RKO (cell line): ENCODE measurements at places on chromosomes 12 and 14.

DNA sequence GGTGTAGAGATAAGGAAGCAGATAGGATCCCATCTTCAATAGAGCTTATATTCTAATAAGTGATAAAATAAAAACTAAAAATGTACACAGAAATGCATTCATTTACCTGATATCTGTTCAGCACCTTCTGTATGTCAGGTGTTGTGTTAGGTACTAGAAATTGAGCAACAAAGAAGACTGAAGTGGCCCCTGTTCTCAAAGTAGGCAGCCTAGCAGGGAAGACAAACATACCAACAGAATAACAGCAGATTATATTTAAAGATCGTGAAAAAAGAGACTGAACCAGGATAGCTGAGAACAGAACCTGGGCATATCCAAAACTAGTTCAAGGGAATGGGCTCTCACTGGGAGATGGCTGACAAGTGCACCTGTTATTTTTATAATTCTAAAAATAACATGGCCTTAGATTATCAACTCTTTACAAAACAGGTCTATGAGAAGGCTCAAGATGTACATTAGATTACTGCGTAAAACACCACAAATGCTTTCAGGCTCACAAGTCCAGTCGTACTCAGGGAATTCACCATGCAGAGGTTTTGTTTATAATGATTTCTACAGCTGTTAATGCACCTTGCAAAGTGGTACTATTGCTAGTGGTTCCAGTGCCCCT, 16.4 kb downstream of the ANO6 start:
- DNase-seq = no peak

- DNase-seq = no peak
Measured at GRCh38 chr12:68036642-68037041, 47.4 kb downstream of the IFNG-AS1 start.

DNA sequence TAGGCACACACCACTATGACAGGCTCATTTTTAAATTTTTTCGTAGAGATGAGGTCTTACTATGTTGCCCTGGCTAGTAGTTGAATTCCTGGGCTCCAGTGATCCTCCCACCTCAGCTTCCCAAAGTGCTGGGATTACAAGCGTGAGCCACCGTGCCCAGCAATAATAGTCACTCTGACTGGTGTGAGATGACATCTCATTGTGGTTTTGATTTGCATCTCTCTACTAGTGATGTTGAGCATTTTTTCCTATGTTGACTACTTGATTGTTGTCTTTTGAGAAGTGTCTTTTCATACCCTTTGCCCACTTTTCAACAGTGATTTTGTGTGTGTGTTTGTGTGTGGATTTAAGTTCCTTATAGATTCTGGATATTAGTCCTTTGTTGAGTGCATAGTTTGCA, 26.3 kb downstream of the ATP2A2 start:
- no peak for DNase-seq

GRCh38 chr12:31456562-31456961, 130.6 kb upstream of the SINHCAF start:
- DNase-seq = no peak

- no peak for DNase-seq
Measured at GRCh38 chr14:104756477-104757237, 3.7 kb downstream of the SIVA1 start.

- no peak for DNase-seq
Measured at GRCh38 chr14:23532658-23533057, 18.9 kb downstream of the ZFHX2 start.

- no peak for DNase-seq
Measured at GRCh38 chr12:57621497-57622292, 10.5 kb downstream of the ARHGEF25 start.

- no peak for DNase-seq
Measured at GRCh38 chr12:23867794-23868193, 81.7 kb downstream of the SOX5 start.

DNA sequence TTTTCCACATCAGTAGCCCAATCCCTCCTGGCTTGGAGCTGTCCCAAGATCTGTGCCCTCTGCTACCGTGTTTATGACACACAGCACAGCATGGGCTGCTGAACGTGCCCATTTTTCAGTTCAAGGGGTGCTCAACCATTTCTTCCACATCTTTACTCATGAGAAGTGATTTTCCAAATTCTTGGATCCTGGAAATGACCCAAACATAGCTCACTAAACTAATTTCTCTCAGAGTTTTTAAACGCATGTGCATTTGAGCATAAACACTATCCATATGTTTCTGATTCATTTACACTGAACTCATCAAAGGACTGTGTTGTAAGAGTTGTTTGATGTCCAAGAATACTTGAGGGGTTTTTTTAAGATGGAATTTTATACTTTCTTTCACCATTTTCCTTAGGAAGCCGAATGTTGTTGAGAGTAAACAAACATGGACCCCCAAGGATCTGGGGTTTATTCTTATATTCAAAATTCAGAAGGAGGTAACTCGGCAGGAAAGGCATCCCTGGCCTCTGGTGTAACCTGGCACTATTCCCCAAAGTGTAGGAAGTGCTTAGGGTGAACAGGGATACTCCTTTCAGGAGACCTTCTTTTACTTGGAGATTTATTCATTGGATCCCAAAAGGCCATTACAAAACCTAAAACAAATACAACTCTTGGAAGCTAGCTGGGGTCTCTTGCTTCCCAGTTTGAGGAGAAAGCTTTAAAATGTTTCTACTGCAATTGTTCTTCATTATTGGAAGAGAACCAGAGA, 215.0 kb downstream of the BMP4 start:
- no peak for DNase-seq

- DNase-seq = no peak
Measured at GRCh38 chr12:51822956-51823355, 25.6 kb downstream of the FIGNL2 start.

DNA sequence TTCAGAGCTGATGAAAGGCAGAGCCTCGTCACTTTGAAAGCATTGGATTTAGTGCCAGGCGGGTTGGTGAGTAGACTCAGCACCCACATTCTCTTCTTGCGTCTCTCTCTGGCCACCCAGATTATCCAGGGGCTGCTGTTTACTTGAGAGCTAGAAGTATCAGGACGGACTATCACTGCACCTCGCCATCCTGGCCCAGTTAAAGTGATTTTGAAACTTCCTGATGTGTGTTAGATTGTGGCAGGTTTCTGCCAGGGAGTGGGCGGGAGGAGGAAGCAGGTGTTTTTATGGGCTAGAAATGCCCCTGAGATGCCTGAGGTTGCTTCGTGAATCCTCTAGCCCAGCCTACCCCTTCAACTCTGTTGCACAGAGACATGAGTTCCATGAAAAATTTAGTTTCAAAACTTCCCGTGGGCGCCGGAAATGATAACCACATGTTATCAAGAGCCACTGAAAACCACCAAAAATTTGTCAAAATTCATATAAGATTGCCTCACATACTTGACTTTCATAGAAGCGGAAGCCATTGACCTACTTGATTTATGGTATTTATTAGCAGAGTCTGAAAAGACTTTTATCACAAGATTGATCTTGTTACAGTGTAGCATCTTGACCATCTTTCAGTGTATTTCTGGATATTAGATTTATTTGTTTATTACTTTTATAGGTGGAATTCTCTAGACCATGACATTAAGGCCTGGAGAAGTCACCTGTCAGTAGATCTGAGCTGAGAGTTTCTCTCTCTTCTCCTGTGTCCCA, 466.0 kb downstream of the RAD51B start:
- no peak for DNase-seq

DNA sequence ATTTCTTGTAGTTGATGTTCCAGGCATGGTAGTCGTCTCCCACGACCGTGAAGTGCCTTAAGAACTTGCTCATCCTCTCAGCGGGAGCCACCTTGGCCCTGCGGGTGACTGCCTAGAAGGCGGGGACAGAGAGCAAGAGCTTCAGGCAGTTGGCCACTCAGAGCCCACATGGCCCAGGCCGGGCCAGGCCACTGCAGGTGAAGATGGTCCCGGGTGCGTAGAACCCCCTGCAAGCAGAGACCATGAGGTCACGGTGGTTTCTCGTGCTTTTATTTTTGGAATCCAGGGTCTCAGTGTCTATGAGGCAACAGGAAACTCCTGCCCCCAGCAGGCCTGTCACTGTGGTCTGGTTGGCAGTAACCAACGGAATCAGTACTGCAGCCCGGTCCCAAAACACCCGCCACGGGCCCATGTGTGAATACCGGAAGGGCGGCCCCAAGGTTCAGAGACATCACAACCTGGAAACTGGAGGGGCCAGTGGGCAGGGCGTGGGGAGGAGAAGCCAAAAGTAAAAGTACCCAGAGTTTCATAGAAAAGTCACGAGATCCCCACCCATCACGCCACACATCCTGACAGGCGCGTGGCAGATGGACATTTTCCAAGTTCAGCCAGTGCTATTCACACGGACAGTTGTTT, 27.5 kb downstream of the HVCN1 start:
- no peak for DNase-seq

GRCh38 chr12:89540586-89540985, 14.7 kb upstream of the POC1B start:
- no peak for DNase-seq

DNA sequence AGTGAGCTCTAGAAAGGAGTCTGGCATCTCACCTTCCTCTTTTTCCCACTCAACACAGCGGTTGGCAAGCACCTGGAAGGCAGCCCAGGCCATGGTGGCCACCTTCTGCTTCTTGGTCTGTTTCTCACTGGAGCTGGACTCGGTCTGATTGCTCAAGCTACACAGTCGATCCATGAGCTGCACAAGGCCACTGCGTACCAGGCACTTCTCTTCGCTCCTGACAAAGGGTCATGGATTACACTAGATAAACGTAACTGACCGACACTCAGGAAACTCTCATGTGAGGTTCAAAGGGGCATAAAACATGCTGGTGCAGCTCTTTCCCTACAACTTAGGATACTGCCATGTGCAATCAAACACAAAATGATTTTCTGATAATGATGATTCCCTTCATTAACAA, 113.7 kb downstream of the TRAFD1 start:
- DNase-seq = no peak

DNA sequence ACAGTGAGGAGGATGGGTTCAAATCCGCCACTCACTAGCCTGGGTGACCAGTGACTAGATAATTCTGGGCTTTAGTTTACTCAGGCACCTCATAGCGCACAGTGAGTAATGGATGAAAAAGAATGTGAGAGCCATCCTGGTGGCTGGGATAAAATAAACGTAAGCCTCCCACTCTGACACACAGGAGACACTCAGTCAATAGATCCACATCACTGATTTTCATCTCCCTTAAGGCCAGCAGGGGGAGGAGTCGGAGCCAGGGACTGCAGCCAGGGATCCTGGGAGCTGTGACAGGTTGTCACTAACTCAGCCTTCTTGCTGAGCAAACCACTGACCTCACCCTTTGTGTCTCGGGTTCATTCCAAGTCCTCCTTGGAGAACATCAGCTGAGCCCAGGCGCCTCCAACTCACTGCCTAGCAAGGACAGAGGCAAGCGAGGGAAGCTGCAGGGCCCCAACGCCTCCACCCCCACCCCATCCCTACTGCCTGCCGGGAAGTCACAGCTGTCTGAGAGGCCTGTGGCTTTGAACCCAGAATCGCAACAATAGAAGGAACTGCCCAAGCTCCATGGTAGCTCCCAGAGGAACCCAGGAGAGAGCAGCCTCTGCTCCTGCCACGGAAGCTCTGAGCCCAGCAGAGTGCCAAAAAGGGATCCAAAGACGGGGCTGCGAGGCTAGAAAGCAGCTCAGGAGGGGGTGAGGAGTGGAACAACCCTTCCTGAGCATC, 30.7 kb downstream of the PXN start:
- peak; percentile 98 for DNase-seq

GRCh38 chr14:70955543-70956480, 48.6 kb downstream of the PCNX1 start:
- peak; percentile 47 for DNase-seq

DNA sequence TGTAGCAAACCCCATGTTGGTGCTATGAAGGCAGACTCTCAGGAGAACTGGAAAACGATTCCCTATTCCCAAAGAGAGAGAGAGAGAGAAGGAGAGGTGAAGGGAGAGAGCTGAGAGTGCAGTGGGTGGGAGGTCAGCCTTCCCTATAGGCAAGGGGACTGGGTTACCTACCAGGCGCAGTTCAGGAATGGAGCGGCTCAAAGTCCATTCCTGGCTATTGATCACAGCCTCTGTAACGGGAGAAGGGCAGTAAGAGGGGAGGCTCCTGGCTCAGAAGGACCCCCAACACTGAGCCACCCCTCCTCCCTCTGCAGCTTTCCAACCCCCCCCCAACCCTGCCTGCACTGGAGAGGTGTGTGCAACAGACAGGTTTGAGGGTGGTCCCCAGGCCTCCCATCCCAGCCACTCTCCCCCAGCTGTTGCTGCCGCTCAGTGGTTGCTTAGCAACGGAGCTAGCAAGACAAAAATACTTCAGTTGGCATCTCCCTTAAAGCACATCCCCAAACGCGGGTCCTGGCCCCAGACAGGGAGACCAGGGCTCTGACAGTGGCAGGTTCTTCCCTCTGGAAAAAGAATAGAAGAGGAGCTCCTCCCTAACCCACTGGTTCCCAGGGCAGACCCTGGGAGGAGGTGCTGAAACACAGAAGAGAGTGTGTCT, 3.2 kb downstream of the AGAP2 start:
- DNase-seq = no peak

DNA sequence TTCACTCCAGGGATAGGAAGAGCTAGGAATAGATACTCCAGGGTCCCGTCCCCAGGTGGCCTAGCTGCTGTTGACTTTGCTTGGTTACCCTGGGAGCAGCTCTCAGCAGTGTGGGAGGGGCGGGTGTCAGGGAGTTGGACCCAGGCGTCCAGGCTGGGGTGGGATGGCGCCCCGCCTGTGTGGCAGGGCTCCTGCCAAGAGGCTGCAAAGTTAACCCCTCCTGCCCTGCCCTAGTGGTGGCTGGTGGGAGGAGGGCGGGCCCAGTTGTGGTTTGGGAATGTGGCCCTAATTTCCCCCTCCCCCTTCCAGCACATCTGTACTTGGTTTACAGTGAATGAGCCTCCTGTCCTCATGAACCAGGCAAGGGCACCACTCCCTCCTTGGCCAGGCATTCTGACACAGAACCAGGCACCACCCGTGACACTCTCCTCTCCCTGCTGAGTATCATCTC, 1.7 kb upstream of the RARG start:
- no peak for DNase-seq

DNA sequence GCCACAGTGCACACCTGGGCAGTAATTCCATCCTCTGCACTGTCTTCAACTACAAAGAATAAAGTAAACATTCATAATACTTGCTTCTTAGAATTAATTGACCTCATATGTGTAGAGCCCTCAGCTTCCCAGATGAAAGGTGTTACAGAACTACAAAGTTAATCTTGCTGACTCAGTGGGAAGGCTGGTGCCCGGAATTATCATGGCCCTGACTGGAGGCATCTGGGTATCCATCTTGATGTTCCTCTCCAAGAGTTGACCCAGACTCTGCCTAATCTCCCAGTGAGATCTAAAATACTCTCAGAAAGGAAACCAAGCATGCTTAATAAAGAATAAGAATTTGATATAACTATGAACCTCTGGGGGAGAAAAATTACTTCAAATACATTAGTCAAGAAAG, 147.0 kb upstream of the ARID2 start:
- no peak for DNase-seq
